ENCODE measurements at places on chromosomes 2 and 18.

- no peak for DNase-seq
Observed at GRCh38 chr2:124805060-124805459, 780.0 kb downstream of the CNTNAP5 start.

DNA sequence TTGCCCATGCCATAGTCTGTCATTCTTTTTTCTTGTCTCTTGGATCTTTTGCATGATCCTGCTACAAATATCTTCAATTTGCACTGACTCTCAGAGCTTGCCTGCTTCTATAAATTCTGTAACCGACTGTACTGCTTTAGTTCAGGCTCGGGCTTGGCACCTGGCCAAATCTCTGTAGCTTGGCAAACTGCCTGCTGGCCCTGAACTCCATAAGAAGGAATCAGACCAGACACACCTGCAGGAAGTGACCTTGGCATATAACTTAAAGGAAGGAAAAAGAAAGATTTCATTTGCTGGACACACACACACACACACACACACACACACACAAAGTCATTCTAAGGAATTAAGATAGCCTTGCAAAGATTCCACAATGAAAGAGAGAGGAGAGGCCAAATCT, 291.2 kb upstream of the DDX18 start:
- peak; percentile 34 for DNase-seq

DNA sequence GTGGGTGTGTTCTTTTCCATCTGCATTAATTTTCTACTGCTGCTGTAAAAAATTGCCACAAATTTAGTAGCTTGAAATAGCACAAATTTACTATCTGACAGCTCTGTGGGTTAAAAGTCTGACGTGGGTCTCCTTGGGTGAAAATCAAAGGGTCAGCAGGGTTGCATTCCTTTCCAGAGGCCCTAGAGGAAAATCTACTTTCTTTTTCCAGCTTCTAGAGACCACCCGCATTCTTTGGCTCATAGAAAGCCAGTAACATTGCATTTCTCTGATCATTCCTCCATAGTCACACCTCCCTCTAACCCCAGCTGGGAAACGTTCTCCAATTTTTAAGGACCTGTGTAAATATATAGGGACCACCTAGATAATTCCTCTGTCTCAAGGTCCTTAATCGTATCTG, 128.8 kb downstream of the ATL2 start:
- DNase-seq, result no peak

GRCh38 chr2:130884503-130884902, 47.8 kb downstream of the ARHGEF4 start:
- DNase-seq, result no peak

- DNase-seq, result no peak
Observed at GRCh38 chr2:182605166-182605565, 110.9 kb upstream of the DNAJC10 start.
